ENCODE measurements at places on chromosomes 16 and 17.
A peak's percentile ranks its signal among the peaks of the same experiment; 100 is the strongest.

- DNase-seq: no peak
Measured at GRCh38 chr17:73738751-73739575, 94.7 kb upstream of the SDK2 start.

DNA sequence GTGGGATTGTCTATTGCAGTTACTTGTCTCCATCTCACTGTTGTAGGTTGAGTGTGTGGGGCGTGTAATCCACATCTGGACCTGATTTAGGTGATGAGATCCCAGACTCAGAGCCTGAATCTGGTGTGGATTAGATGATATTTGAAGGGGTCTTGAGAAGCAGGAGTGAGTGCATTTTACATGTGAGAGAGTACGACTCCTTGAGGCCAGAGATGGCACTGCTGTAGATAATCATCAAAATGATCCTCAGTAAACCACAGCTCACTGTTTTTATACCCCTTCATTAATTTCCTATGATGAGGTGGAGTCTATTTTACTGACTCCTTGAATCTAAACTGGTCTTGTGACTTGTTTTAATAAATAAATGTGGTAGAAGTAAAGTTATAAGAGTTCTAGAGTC, 732.5 kb downstream of the KCNJ2 start:
- no peak for DNase-seq

DNA sequence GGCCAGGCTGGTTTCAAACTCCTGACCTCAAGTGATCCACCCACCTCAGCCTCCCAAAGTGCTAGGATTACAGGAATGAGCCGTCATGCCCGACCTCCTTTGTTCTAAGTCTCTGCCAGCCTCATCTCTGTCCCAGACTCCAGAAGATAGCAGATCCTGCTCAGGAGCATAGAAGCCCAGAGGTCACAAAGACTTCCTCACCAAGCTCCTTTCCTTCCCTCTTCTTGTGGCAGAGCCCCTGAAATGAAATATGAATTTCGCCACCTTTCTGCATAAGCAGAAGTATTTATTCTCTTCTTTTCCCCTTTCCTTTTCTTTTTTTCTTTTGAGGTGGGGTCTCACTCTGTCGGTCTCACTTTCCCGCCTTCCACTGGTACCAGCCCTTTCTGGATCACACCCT, 11.5 kb upstream of the PIPOX start:
- DNase-seq: no peak

DNA sequence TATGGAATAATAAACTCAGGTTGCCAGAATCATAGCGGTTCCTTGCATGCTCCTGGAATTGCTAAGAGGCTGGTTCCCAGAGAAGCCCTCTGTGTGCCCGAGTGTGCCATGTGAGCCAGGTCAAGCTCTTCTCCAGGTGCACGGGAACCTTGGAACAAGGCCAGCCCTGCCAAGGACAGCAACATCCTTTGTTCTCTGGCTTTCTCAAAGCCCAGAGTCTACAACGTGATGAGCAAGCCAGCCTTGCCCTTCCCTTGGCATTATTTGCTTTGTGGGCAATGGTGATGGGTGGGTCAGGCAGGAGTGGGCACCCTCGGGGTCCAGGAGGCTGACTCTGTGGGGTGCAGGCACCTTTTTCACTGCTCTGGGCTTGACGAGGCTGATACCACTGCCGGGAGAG, 14.2 kb upstream of the SEC14L1 start:
- no peak for DNase-seq

DNA sequence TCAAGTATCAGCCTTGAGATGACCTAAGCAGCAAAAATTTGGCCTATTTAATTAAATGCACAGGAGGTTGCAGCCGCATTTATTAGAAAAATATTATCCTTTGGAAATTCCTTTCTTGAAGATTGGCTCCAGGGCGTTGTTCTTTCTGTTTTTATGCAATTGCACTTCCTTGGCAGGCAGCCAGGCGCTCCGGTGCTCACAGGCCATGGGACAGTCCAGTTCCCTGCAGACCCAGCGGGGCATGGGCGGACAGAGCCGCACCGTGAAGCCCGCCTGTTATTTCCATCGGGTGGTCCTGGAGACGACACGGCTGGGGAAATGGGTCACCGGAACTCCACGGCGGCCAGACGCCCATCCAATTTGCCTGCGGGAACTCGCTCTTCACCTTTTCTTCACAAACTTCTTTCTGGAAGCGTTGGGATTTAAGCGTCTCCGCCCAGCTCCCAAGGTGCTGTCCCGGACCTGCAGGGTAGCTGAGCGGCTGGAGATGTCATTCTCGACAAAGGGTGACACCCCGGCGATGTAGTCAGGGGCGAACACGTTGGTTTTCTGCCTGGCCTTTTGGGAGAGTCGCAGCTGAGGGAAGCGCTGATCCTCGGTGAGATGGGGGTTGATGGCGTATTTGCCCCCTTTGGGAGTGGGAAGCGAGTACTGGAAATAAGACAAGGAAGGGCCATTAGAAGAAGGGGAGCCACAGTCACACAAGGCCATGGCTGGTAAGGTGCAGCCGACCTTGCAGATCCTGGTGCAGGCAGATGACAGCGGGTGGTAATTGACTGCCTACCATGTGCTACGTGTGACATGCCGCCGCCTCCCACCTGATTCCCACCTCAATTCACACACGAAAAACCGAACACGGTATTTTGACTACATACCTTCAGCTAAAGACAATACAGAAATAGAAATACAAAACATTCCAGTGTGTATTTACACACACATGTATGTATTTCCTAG, 12.5 kb downstream of the NOB1 start:
- peak; percentile 74 for DNase-seq

- DNase-seq: peak; percentile 53
Measured at GRCh38 chr17:59004338-59005111, 102.2 kb downstream of the TRIM37 start.

DNA sequence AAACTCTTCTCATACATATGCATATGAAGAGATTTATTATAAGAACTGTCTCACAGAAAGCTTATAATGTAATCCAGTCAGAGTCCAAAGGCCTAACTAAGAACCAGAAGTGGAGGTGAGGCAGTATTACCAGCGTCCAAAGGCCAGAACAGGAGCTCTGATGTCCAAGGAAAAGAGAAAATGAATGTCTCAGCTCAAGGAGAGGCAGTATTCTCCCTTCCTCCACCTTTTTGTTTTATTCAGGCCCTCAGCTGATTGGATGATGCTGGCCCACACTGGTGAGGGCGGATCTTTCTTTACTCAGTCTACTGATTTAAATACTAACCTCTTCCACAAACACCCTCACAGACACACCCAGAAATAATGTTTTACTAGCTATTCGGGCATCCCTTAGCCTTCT, 43.4 kb downstream of the FBXL20 start:
- DNase-seq: no peak

DNA sequence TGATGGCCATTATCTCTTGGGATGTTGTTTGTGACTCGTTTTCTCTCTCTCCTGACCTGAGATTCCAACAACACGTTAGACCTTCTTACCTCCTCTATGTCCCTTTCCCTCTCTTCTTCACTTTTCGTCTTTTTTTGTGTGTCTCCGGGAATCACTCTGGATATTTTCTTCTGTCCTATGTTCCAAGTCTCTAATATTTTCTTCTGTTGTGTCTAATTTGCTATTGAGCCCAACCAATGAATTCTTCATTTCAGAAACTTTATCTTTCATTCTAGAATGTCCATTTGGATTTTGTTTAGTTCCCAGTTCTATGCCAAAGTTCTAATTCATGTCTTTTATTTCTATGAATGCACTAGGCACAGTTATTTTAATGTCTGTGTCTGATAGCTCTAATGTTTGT, 27.1 kb upstream of the PITPNM3 start:
- DNase-seq: no peak

DNA sequence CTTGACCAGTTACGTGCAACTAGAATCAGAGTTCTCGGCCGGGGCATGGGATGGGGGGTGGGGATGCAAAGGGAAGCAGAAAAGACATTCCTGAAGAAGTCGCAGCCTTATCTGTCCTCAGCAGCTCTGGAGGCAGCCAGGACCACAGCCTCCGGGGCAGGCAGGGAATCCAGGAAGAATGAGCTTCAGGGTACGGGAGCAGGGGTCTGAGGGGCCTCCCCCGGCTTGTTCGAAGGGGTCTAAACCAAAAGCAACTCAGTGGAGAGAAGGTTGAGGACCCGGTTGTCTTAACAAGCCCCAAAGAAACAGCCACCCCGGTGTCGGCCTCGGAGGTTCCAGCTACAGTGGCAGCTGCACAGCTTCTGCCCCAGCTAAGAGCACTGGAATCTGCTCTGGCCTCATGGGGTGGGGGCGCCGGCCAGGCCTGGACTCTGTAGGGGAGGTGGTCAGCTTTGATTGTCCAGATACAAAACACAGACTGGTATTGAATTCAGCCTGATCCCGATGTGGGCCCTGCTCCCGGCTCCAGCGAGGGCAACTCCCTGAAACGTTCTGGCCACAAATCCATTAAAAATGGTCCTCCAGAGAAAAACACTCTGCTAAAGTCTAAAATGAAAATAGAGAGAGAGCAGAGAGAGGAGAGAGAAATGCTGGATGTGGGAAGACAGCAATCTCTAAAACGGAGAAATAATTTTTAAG, 7.7 kb downstream of the HOXB4 start:
- no peak for DNase-seq

- no peak for DNase-seq
Measured at GRCh38 chr17:20304961-20305360, 162.4 kb downstream of the LGALS9B start.

DNA sequence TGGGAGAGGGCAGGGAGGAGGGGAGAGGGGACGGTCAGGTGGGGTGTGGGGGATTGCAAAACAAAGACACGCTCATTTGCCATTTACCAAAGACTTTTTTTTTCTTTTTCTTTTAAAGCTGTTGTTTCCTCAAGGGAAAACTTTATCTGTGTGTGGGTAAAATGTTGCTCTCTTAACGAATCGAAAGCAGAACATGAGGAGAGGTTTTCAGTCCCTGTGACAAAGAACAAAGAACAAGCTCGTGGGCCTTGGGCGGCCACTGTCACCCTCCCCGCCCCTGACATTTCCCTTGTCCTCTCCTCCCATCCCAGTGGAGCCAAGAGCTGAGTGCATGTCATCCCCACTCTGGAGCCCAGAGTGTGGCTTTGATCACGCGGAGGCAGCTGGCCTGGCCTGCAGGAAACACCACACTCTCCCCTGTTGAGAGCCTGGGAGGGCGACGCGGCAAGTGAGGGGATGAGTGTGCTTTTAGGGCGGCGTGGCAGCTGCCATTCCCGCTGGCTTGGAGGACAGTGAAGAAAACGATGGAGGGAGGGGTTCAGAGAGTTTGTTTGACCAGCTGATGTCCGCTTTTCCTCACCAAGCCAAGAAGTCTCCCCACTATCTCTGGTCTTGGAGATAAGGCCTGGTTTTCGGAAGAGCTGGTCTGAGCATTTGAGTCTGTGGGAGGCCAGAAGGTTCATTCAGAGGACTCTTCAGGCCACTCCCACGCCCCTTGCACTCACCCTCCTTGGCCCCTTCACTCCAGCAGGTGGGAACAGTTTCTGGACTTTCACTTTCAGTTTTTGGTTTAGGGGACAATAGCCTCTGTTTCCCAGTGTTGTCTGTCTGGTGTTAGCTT, 11.4 kb downstream of the CCR7 start:
- no peak for DNase-seq

- no peak for DNase-seq
Measured at GRCh38 chr17:67534941-67535340, 157.9 kb downstream of the PITPNC1 start.

DNA sequence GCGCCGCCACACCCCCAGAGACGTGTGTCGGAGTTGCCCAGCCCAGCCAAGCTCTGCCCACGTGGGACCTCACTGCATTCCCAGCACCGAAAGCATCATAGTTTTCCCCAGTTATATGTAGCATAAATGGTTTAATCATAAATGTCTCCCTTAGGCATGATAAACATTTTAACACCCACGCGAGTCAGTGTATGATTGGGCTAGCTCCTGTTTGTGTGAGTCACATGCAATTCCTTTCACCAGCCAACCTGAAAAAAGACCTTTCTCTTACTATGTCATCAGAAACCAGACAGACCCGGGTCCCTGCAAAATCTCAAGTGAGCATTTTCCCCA, 9.2 kb downstream of the TAF1C start:
- DNase-seq: peak; percentile 77

Data from iris pigment epithelial cell (primary cell).